ENCODE measurements at places on chromosomes 11 and 22.
A peak's percentile ranks its signal among the peaks of the same experiment; 100 is the strongest.

DNA sequence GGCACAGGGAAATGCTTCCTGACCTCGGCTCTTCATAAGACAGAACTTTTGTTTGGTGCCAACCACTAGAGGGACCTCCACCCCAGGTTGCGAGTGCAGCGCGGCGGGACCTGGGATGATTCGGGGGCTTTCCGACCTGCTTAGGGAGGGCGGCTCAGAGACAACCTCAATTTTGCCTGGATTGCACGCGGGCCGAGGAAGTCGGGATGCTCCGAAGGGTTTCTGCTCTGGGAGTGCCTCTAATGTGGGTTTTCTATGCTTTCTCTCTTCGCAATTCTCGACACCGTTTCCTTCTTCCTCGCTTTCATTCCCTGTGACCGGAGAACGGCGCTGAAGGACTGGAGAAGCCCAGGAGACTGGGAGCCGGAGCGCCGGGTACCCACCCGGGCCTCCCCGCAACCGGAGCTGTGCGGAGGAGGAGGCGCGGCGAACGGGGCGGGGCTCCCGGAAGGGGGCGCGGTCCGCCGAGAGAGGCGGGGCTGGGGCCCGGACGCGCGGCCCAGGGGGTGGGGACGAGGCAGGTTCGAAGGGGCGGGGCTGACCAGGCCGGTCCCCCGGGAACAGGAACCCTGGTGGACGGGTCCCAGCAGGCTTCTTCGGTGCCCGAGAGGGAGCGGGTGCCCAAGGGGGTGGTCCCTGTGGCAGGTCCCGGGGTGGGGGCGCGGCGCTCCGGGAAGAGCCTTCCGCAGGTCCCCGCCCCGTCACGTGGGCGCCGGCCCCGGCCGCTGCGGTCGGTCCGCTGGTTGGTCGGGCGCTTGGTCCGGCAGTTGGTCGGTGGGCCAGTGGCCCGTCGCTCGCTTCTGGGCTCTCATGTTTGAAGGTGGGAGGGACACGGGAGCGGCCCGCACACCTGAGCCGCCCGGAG lies at the start of gene PPFIBP2:
PPFIBP2 (plus strand) TSS at position 766 of the 865 bp plus-strand sequence. CDS start 35,477 bp downstream, outside the sequence.
- peak; percentile 82 for DNase-seq

DNA sequence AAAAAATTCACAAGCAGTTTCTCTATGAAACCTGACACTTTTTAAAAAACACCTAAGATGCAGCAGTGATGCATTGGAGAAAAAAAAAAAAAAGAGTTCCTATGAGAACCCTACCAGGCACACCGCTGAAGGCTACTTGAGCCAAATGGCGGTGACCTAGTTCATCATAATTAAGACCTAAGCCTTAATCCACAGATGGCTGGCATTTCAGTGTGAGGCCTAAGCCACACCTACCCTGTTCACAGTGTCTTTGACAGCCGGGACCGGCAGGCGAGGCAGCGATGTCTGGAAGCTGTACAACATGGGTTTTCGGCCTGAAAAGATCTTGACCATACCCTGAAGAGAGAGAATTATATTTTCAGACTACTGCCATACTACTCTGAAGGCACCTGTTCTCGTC lies 38.0 kb downstream of the CPT1A start:
- DNase-seq, result no peak

DNA sequence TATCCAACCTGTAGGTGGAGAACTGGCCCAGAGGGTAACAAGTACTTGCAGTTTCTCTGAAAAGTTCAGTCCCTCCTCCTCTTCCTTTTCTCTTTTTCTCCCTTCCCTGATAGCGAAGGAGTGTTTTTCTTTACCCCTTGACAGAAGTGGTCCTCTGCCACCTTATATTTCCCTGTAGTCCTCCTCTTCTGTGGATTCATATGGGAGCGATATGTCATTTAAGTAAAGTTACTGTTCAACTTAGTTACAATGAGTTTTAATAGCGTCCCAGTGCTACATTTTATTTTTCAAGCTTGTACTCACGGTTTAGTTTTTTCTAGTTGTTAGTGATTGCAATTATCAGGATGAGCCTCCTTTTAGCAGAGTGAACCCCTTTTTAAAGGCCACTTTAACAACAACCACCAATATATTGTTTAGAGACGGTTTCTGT lies 1.4 kb downstream of the PCF11 start:
- DNase-seq, result no peak

GRCh38 chr11:123509737-123510578 lies 79.9 kb downstream of the GRAMD1B start:
- no peak for DNase-seq

- no peak for DNase-seq
Observed at GRCh38 chr11:85748455-85748891, 62.5 kb downstream of the SYTL2 start.

GRCh38 chr11:77425346-77425745 lies 48.5 kb downstream of the PAK1 start:
- no peak for DNase-seq

DNA sequence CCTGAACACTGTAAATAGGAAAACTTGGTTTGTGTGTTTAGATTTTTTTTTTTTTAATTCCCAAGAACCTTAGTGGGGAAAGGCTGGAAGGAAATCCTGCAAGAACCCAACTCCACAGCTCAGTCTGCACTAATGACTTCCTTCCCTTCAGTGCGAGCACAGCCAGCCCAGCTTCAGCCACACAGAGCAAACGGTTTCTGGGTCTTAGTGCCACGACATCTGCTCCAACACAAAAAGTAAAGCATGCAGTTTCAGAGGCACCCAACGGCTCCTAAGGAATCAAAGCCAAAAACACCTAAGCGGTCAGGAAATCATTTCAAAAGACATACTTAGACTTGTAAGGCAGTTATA lies 236.1 kb downstream of the TTC28 start:
- no peak for DNase-seq

DNA sequence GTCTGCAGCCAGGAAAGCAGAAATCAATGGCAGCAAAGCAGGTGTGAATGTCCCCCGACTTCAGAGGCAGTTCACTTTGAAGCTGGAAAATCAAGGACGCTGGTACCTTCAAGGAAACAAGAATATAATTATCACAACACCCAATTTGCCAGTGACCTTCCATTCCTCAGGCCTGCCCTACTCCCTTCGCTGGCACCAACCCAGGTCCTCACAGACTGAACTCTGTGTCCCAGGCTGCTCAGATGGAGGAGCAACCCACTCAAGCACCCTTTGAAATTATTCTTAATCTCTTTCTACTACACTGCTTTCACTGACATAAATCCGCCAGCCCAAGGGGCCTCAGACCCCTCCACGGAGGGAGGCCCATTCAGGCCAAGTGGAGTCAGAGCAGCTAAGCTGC lies 64.7 kb upstream of the WT1 start:
- no peak for DNase-seq

DNA sequence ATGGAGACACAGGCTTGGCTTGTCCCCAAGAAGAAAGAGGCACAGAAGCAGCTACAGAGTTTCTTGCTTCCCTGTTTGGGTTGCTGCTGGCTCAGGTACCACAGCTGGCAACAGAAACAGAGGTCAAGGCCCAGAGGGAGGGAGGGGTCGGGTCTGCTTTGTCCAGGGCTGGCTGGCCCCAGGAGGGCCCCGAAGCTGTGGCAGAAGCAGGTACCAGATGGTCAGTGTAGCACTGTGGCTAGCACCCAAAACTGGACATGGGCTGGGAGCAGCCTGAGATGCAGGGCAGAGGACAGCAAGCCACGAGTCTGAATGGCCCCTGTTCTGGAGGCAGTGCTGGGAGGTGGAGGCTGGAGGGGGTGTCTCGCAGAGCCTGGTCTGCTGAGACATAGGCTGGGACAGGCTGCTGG lies 52.3 kb upstream of the CCDC188 start:
- DNase-seq, result no peak

GRCh38 chr11:12288212-12288930 lies 89.0 kb upstream of the PARVA start:
- peak; percentile 25 for DNase-seq

- DNase-seq, result no peak
Observed at GRCh38 chr11:11411401-11411985, 58.4 kb upstream of the CSNK2A3 start.

- peak; percentile 72 for DNase-seq
Observed at GRCh38 chr11:58577555-58578135, 1.2 kb upstream of the ZFP91 start.

- DNase-seq, result no peak
Observed at GRCh38 chr11:12604557-12605153, 69.6 kb upstream of the TEAD1 start.

- DNase-seq, result no peak
Observed at GRCh38 chr11:73521621-73522020, 76.3 kb downstream of the FAM168A start.

DNA sequence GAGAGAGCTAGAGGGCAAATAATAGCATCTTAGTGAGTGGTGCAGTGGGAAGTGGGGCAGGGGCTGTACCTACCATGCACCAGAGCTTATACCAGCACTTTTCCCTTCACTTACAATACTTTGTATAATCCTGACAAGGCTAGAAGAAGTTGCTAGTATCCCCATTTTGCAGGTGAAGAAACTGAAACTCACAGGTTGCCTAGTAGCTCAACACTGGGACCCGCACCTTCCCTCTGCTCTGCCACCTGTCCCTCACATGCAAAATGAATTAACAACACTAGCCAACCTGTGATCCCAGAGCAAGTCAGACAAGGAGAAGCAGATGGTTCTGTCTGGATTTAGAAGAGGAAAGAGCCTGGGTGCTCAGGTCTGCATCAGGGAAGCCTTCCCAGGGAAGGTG lies 510.4 kb downstream of the BUD13 start:
- no peak for DNase-seq

DNA sequence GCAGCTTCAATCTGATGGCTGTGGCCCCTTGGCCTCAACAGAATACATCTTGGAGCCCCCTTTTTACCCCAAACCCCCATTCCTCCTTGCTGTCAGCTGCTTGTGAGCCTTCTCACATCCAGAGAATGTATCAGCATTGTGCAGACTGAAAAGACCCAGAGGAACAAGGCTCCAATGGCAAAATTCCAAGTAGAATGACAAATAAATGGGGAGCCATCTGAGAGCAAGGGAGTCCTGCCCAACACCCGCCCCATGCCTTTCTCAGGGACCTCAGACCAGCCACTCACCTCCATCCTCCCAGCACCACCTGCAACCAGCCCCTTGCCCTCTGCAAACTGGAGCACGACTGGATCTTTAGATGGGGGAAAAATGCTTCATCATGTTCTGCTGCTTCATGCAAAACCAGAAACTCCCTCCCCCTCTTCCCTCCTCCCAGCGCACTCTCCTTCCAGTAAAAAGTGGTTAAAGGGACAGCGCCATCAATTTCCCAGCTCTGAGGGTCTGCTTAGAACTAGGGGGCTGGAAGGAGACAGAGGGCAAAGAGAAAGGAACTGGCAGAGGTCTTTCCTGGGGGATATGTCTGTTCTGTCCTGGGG lies 2.2 kb upstream of the NEFH start:
- no peak for DNase-seq

DNA sequence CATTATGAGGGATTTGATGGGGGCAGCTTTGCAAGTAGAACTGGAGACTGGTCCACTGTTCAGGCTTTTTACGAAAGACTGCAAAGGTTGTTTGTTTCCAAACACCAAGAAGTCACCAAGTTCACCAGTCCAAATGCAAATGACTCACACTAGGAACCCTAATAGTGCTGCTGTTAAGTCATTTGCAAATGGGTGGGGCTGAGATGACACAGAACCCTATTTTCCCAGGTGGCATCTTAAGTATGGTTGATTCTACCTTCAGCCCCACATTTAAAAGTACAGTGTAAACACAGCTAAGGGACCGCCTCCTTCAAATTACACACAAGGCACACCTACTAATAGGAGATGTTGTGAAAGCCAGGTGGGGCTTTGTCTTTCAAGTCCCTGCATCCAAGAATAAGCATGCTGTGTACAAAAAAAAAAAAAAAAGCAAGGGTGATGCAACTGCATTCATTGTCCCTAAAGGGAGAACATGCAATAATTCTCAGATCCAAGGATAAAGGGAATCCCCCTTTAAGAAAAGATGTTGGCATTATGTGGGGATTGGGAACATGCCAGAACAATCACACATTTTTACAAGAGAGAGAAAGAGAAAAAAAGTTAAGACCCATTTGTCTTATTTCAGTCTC lies 27.3 kb downstream of the BDNF start:
- no peak for DNase-seq

GRCh38 chr11:47507563-47508239 lies 45.2 kb downstream of the CELF1 start:
- DNase-seq, result no peak

DNA sequence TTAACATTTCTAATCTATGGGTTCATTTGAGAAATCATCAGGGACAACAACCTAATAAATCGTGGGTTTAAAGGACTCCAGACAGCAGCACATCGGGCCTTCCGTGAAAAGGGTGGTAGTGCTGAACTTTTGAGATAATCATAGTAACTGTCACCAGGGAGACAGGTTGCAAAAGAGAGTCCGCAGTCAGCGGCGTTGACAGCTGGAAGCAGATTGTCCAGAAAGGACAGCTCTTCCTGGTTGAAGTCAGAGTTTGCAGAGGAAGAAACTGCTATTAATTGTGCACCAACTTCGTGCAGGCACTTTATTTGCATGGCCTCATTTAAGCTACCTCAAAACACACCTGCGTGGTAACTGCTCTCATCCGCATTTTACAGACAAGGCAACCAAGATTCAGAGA lies 20.5 kb upstream of the ISX start:
- no peak for DNase-seq

DNA sequence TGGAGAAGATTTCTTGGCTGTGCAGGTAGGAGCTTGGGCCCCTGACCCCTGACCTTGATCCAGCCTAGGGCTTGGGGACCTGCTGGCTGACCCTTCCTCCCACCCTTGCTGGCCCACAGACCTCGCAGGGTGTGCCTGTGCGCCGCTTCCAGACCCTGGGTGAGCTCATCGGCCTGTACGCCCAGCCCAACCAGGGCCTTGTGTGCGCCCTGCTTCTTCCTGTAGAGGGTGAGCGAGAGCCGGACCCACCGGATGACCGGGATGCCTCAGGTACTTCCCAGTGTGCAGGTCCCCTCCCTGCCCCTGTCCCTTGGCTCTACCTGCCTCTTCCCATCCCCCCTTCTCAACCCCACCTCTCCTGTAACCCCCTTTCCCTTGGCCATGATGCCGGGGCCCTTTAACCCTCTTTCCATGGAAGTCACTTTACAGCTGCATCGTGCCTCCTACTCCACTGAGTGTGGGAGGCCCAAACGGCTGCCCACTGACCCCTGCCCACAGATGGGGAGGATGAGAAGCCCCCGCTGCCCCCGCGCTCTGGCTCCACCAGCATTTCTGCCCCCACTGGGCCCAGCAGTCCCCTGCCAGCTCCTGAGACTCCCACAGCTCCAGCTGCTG lies 3.8 kb downstream of the INPPL1 start:
- no peak for DNase-seq
